Stimulated activated CD8-positive, alpha-beta memory T cell treated with anti-CD3 and anti-CD28 coated beads, Interleukin-4, amount 100 ng/mL, for 1 hour (primary cell): ENCODE measurements at places on chromosomes 3 and 15.

GRCh38 chr3:112273536-112273935 is 20.5 kb downstream of the SLC9C1 start:
- no peak for DNase-seq

DNA sequence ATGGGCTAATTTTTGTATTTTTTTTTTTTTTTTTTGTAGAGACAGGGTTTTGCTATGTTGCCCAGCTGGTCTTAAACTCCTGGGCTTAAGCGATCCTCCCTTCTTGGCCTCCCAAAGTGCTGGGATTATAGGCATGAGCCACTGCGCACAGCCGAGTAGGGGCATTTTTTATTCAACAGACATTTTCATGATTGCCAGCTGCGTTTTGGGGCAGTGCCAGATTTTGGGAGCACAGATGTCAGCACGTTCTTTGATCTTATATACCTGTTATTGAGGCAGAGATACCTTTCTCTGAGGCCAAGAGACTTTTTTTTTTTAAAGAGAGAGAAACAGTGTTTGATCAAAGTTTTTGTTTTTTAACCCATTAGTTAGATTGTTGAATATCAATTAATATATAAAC is 16.8 kb downstream of the NEO1 start:
- no peak for DNase-seq

DNA sequence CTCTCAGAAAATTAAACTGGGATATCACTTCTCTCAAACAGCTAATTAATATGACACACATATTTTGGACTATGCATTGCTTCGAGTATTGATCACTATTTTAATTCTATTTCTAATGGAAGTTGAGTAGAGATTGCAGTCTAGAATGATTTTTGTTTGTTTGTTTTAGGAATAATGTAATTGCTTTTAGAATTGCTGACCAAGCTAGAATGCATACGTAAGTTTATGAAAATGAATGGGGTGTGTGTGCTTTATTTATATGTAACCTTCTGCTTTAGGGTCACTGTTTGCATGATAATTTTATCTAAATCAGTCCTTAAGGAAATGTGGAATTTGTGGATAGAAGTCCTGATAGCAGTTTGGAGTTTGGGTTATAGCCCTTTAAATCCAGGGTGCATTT is 371.4 kb downstream of the NR2F2 start:
- DNase-seq: no peak

DNA sequence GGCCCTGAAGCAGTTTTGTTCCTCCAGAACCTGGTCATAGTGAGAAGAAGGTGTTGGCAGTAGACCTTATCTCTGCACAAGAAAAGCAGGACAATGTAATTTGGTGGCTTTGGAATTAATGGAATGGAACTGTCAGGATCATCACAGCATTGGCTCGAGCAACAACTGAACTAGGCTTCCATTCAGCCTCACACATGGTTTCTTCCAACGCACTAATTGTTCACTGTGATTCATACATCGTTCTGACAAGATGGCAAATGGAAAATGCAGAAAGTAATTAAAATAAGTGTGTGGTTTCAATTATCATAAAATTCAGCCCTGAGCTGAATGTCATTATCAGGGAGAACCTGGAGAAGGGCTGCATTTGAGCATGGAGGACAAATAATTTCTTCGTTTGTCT is 80.6 kb downstream of the MFSD1 start:
- no peak for DNase-seq

- DNase-seq: no peak
Observed at GRCh38 chr3:197830308-197830966, 39.4 kb downstream of the LRCH3 start.
